H4 (cell line): ENCODE measurements at places on chromosomes 5 and 9. TPM values are rescaled to one million over a fixed set of nuclear protein-coding genes. Genes with fewer than 3 reads are reported as not detected.

Gene FAM193B
- total RNA-seq, result 7.5 and 14.5 TPM in 2 replicates

Gene UGT3A1
- total RNA-seq, result not detected in 2 replicates

- DNase-seq, result peak; percentile 41
Observed at GRCh38 chr5:64625678-64626077, 64.6 kb upstream of the SHISAL2B start.

- DNase-seq, result no peak
Observed at GRCh38 chr5:156019130-156019529, 307.8 kb upstream of the SGCD start.

DNA sequence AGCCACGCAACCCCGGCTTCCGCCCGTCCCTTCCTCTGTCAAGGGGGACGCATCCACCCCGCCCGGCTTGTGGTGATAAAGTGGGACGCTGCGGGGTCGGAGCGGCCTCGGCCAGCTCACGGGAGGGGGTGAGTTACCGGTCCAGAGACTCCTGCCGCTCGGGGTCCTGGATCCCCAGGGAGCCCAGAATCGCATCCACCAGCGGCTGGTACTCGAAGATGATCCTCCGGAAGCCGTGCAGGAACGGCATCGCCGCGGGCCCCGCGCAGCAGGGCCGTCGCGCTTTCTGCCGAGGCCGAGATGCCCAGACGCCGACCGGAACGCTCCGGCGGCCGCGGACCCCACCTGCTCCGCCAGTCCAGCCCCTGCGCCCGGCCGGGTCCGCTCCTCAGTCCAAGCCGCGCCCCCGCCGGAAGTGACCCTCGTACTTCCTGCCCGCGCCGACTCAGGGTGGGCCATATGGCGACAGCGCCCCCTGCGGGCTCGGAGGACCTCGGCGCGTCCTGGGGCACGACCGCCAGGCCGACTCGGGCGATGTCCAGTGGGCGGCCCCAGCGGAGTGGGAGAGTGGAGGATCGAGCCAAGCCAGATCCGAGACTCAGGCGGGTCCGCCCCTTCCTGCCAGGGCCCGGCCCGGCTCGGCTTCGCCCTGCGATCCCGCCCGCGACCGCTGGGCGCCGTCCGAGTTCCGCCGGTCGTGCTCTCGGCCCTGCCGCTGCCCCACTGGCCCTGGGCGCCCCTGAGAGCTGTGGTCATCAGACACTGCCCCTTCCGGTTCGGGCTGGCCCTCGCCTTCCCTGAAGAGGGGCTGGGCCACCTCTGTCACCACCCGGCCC, at the start of gene ASB6:
ASB6 (minus strand) TSS at position 402 of the 836 bp plus-strand sequence; CDS start at position 250, 152 bp downstream.
- peak; percentile 93 for DNase-seq

- no peak for DNase-seq
Observed at GRCh38 chr5:111779260-111779921, 22.4 kb upstream of the NREP start.

- no peak for DNase-seq
Observed at GRCh38 chr9:114284316-114285060, 38.4 kb upstream of the ORM1 start.

- no peak for DNase-seq
Observed at GRCh38 chr5:179256328-179257175, 88.7 kb downstream of the ADAMTS2 start.
